Cardiac fibroblast (primary cell): ENCODE measurements at places on chromosomes 16 and 17.

DNA sequence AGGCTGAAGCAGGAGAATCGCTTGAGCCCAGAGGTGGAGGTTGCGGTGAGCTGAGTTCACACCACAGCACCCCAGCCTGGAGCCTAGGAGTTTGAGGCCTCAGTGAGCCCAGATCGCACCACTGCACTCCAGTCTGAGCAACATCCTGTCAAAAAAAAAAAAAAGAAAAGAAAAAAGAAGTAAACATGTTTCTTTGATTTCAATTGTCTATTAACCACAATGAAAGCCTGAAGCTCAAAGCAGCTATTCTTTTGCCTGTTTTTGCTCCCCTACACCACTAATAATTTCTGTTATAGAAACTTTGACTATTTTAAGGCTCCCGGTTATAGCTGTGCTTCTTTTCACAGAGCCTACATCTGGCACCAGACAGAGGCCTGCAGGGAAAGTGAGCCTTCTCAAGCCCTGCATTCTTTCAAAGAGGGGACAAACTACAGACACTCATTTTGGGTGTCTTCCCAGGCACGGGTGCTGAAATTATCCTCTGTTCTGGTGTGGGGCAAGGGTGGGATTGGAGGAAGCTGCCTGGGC lies 14.2 kb upstream of the SLC52A1 start:
- no peak for DNase-seq

GRCh38 chr16:11128211-11129141 lies 127.5 kb downstream of the SOCS1 start:
- DNase-seq = peak; percentile 71

- peak; percentile 93 for DNase-seq
Observed at GRCh38 chr17:45307290-45308015, 9.4 kb downstream of the MAP3K14 start.

DNA sequence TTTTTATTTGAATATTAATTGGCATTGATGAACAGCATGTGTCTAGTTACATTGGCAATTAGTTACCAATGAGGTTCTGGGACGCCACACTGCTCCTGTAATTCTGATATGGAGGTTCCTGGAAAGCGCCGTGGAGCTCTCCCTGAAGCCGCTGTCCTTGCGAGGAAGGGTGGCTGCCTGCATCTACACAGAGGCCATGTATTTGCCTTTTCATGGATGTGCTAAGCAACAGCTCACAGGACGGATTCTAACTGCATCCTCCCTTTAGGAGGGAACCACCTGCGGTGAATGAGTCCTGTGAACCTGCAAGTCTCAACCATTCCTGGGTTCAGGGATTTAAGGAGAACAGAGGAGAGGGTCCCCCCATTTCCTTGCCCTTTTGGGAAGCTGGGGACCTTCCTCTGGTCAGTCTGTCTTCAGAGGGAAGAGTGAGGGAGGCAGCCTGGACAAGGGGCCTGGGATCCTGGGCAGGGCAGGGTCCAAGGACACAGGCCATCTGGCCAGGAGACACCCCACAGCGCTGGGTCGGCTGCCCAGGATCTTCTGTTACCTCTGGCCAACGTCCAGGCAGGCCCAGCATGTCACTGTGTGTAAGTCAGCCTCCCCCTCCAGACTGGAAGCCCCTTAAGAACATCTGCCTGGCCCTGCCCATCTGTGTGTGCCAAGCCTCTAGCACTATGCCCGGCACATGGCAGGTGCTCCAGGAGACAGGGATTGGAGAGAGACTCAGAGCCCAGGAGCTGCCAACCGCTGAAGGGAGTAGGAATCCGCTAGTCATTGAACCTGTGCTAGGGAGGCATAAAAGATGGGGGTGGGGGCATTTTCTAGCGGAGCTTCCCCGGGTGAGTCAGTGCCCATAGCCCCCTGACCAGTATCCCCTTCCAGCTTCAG lies 314.1 kb upstream of the TNRC6C start:
- no peak for DNase-seq

DNA sequence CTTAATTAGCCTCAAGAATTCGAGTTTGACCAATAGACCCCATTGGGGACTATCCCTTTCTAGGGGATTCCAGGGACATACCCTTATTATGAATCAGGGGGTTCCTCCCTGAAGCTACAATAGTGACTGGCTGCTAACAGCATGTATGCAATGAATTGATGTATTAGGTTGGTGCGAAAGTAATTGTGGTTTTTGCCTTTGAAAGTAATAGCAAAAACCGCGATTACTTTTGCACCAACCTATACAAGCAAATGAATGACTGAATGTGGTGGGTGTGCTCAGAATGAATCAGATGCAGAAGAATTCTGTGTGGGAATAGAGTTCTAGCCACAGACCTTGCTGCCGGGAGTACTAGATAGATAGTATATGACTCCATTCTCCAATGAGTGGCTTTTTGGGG lies 76.7 kb downstream of the HLF start:
- peak; percentile 20 for DNase-seq

- DNase-seq = no peak
Observed at GRCh38 chr16:29705030-29705429, 26.1 kb downstream of the QPRT start.

GRCh38 chr16:1509307-1510221 lies 16.4 kb downstream of the TELO2 start:
- no peak for DNase-seq

GRCh38 chr17:16171613-16172012 lies 43.7 kb downstream of the NCOR1 start:
- DNase-seq = no peak
